ENCODE measurements at places on chromosomes 5 and 9.

DNA sequence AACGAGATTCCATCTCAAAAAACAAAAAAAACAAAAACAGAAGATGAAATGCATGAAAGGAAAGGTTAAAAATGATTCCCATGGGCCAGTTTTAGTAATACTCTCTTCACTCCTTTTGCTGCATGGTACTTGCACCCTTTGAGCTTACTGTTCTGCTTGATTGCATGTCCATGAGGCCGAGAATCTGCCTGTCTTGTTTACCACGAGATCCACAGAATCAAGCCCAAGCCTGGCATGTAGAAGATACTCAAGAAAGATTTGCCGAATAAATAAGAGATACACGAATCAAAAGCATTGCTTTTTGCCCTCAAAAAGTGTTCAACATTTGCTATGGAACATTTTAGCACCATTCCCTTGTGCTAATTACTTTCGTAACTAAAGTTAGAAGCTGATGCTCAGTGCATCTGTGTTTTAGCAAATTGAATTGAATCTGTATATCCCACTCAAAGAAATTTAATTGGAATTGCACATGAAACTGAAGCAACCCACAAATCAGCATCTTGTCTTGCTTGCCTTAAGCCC, 1.1 kb downstream of the FAXDC2 start:
- DNase-seq = no peak

DNA sequence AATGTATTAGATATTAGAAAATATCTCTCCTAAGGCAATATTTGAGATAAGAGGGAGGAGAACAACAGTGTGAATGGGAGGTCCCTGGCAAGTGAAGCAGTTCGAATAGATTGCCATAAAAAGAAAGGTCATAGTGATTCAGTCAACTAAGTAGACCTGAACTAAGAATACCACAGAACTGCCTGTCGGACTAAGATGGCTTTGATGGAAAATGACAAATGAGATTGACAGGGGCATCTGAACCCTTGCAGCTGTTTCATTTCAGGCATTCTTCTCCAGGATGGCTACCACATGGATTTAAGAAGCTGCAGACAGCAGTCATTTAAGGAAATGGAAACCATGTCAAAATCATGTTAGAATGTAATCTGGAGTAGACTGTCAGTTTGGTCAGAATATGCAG, 308.4 kb upstream of the MEF2C start:
- DNase-seq = no peak

DNA sequence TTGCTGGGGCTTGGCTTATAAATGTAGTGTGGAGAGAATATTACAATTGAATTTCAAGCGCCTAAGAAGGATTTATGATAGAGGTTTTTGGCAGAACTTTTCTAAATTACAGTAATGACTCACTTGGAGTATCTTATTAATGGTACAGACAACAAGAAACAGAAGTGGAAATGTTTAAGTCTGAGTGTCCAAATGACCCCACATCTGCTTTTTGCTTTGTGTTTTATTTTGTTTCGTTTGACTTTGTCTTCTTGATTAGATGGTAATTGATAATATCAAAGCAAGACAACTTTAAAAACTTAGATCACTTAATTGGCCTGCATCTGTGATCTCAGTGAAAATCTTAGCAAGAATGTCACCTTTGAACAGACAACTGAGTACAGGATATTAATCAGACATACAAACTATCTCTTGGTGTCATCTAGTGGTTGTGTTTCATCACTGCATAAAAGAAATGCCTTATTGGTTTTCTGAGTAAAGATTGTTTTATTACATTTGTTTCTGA, 577.4 kb downstream of the ISL1 start:
- DNase-seq = no peak

GRCh38 chr5:173231381-173231766, 3.6 kb downstream of the NKX2-5 start:
- DNase-seq = no peak

- no peak for DNase-seq
Observed at GRCh38 chr9:22863106-22863505, 416.5 kb downstream of the DMRTA1 start.

DNA sequence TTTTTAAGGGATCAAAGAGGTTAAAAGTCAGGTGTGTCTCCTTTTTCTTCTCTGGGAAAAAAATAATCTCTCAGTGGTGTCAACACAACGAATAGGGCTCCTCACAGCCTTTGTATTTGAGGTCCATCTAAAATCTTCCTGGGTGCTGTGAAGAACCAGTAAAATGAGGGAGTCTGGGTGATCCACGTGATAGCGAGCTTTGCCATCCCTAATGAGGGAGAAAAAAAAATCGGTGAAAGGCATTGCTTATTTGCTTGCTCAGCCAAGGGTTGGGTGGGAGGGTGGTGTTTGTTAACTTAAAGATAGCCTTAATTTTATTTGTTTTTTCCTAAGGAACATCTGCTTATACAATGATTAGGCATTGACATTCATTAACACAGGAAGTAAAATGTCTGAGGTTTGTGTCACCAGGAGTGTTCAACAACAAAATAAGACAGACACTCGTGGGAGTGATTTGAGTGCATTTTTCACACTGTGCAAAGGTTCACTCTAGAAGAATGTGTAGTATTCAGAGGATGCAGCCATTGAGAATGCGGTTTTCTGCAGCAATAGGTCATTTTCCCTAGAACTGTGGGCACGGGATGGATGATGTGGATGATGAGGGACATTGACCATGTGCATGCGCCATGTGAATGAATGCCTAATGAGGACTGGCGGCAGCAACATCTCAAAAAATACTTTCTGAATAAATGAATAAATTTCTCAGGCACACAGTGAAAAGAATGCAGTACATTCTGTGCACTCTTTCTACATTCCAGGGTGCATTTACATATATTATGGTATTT, 369.5 kb downstream of the NTRK2 start:
- no peak for DNase-seq

DNA sequence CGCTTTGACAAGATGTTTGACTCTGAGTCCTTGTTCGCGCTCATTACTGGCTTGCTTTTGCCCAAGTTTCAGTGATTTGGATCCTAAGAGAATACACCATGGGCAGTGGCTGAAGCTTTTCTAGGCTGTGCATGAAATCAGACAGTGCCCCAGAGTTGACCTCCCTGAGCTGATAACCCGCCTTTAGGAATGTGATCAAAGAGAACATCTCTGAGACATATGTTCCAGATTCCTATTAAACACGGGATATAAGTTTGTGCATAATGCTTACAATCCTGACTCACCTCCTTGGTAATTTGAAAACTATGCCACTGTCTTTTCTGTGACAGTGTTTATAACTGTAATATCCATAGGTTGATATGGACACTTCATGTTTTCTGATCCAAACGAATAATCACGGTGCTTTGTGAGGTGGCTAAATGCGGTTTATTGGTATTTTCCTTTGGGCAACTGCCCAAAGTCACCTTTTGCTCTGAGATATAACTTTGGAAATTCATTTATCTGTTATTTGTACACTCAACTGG, 732.9 kb downstream of the MTRR start:
- peak; percentile 44 for DNase-seq

GRCh38 chr5:145493435-145493834, 341.7 kb downstream of the PRELID2 start:
- no peak for DNase-seq

- DNase-seq = peak; percentile 29
Observed at GRCh38 chr5:95620870-95621838, 1.3 kb downstream of the GPR150 start.
